ENCODE measurements at places on chromosomes 1 and 21.

- DNase-seq = no peak
These were observed 28.5 kb upstream of the TENT5C start for GRCh38 chr1:117577191-117577885.

GRCh38 chr1:32623775-32624174 lies 26.6 kb downstream of the ZBTB8OS start:
- DNase-seq = peak; percentile 14

GRCh38 chr1:164480285-164480907 lies 78.6 kb upstream of the PBX1 start:
- no peak for DNase-seq

DNA sequence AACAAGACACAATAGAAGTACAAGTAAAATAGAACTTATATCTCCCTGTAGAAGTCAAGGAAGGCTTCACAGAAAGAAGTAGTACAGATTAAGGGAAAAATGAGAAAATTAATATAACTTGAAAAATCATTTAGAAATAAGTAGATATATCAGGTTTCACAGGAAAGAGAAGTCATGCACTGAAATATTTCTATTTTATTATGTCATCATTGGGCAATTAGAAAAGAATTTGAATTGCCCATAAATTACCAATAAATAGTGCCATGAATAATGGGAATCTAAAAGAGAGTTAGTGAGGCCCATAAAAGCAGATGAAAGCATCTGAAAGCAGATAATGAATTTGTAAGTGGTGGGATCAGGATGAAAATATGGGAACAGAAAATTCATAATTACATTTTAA lies 1597.8 kb downstream of the PLA2G4A start:
- DNase-seq = no peak

GRCh38 chr21:31505975-31506374 lies 153.5 kb upstream of the SOD1 start:
- DNase-seq = no peak

GRCh38 chr1:221908573-221908972 lies 166.7 kb upstream of the DUSP10 start:
- no peak for DNase-seq

DNA sequence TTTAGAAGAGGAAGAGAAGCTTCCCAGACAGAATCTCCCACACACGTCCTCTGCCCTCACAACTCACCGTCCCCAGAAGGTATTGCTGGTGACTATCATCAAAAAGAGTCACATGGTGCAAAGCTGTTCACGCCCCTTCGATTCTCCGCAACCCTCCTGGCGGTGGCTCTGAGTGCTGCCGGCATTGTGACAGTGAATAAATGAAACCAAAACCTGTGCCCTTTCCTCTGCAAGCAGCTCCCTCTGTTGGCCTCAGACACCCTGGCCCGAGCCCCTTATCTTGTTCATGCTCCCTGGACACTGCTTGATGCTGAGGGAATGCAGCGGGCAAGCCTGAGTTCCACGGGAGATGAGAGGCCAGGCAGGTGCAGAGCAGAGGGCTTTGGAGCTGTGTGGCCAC lies 510.3 kb downstream of the NPHP4 start:
- peak; percentile 23 for DNase-seq

DNA sequence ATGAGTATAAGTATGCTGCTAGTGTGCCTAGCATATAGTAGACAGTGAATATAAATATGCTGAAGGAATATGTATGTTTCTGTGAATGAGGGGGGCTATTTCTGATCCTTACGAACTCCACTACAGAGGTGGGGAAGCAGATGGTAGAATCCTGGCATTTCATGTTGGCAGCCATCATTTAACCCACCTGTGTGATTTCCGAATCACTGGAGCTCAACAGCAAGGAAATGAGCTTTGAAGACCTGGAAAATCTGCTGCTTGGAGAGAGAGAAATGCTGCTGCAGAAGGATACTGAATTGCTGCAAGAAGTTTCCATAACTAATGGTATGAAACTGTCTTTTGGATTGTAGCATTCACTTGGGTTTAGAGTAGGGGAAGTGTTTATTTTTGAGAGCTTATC lies 83.5 kb downstream of the RABGAP1L start:
- DNase-seq = no peak

DNA sequence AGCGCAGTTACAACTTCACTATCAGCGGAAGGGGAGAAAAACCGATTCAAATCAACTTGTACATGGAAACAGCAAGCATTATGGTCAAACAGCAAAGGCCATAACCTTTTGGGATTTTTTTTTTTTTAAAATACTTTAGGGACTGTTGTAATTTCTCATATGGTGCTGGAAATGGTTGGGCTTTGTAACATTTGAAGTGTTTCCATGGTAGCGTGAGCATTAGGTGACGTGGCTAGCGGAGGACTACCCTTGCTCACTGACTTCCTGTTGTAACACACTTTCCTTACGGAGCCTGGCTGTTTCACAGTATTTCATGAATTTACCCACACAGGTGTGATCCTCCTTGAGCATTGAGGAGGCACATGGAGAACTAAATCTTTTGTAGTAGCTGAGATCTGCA lies 269.5 kb downstream of the TM2D1 start:
- DNase-seq = no peak

DNA sequence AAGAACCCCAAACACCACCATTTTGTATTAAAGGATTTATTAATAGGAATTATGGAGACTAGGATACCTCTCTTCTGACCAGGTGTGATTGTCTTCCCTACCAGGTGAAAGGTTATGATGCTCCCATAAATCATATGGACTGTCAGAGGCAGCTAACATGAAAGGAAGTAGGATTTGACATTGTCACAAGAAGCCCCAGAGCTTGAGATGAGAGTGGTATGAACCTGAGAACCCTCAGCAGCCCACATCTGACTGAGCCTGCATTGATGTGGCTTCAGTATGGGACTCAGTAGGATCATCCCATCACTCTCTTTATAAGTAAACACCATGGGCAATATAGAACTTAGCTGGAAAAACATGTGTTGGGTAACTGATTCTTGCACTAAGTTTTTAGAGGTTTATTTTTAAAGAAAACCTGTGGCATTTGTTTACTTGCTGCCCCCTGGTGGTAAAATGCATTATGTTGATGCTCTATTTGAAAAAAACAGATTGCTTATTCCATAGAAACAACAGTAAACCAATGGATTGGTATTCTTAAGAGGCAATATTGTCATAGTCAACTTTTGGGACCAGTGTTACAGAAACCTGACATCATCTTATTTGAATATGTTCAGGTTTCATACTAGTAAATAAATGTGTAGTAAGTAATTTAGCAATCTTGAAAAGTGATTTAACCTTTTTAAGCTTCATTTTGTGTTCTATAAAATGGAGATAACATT lies 16.6 kb upstream of the CACYBP start:
- DNase-seq = no peak

DNA sequence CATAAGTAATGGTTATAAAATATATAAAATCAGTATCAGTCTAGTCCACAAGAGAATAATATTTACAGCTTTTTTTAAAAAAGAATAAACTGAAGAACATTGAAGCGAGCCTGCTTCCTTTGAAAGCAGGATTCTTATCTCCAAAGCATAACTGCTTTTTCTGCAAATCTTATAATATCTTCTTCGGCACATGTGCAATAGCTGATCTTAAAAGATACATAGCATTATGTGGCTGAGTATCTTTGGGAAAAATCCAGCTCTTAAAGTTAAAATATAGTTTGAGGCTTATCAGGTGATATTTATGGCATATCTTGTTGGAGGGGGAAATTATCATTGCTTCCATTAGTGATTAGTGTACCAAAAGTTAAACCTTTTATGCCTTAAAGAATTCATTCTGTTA lies 523.9 kb upstream of the ADGRL4 start:
- DNase-seq = no peak

DNA sequence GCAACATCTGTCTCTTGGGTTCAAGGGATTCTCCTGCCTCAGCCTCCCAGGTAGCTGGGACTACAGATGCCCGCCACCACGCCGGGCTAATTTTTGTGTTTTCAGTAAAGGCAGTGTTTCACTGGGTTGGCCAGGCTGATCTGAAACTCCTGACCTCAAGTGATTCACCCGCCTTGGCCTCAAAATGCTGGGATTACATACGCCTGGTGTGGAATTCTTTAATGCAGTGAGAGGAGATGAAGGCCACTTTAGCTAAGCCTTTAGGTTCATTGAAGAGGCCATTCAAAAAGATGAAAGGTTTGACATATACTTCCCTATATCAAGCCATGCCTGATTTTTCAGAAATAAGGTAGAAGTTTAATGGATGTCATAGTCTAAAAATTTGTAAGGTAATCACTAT lies 162.7 kb downstream of the ST6GALNAC3 start:
- no peak for DNase-seq

GRCh38 chr1:58926152-58926551 lies 142.3 kb upstream of the JUN start:
- no peak for DNase-seq

DNA sequence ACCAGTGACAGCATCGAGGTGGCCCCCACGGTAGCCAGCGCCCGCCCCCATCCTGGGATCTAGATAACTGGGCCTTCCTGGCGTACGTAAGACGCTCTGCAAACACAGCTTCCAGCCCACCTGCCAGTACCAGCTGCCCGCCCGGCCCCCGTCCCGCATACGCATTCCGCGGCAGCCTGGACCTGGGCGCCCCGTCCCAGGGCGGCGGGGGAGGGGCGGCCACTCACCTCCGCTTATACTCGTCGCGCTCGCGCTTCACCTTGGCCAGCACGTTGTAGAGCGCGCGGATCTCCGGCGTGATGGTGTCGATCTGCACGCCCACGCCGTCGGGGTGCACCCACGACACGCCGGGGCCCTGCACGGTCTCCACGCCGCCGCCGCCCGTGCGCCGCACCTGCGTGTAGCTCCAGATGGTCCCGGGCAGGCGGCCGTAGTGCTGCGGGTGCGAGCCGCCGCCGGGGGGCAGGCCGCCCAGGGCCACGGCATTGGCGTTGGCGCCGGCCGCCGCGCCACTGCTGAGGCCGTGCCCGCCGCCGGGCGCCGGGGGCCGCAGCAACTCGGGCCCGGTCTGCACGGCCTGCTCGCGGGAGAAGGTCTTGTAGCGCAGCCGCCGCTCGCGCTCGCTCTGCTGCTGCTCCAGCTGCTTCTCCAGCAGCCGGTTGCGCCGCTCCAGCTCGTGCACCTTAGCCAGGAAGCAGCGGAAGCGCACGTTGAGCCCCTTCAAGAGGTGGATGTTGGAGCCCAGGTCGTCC lies 859 bp downstream of the IFFO2 start:
- peak; percentile 51 for DNase-seq

GRCh38 chr21:32281531-32281930 lies 2.7 kb upstream of the MIS18A start:
- DNase-seq = no peak

DNA sequence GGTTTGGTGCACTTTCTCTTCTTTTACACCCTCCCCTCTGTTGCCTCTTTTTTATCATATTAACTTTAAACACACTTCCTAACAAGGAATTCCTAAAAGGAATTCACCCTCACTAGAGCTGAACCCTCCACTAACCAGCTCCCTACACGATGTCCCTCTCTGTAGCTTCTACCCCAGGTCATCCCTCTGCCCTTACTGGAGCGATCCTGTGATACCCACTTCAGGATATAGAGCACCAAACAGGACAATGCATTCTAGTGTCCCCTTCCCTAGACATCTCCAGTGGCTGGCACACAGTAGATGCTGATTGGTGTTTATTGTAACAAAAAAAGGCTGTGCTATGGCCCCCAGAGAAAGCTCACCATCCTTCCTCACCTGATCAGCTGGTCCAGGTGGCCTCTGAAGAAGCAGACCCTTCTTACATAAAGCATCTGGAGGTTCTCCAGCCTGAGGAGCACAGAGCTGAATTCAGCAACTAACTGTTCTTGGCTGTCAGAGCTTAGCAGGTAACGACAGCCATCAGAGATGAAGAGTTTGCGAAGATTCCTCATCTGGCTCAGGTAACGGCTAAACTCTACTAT lies 1.4 kb downstream of the PRAMEF18 start:
- no peak for DNase-seq

- no peak for DNase-seq
These were observed 73.2 kb downstream of the MAN1C1 start for GRCh38 chr1:25689686-25690381.

DNA sequence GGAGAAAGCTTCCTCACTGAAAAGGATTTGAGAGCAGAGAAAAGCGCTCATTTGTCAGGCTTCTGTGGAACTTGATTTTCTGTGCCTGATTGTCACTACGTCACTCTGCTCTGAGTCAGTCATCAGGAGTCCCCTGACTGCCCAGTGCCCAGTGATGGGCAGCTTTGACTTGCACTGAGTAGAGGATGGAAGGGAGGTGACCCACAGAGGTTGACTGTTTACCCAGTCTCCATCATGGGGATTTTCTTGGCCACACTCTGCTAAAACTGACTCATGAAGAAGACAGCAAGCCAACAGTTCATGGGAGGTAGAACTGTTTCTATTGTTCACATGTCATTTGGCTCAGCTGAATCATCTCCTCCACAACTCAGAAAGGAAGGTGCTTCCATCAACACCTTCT lies 82.1 kb upstream of the DUSP10 start:
- no peak for DNase-seq

DNA sequence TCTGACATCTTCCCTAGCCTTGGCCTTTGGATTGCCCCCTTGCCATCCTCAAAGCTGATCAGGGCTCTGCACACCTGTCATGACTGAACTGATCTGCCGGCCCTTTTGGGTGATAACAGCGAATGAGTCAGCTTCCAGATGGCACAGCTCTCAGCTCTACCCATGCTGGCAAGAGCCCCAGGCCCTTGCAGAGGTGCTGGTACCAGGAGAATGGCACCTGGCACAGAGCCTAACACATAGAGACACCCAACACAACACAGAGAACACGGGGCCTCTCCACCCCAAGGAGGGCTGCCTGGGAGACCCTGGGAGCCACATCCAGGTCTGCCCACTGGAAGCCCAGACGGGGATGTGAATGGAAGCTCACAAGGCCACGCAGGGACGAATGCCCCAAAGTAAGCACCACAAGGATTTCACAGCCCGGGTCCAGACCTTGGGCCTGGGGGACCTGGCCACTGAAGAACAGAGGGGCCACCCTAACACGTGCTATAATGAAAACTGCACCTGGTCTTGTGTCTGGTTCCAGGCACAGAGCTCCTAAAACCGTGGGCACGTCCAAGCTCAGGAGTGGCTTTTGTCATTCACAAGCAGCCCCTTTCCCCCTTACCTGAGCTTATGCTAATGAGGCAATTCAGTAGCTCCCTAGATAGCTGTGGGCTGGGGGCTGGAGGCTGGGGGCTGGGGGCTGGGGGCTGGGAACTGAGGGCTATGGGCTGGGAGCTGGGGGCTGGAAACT lies 160.5 kb downstream of the NPHP4 start:
- no peak for DNase-seq

DNA sequence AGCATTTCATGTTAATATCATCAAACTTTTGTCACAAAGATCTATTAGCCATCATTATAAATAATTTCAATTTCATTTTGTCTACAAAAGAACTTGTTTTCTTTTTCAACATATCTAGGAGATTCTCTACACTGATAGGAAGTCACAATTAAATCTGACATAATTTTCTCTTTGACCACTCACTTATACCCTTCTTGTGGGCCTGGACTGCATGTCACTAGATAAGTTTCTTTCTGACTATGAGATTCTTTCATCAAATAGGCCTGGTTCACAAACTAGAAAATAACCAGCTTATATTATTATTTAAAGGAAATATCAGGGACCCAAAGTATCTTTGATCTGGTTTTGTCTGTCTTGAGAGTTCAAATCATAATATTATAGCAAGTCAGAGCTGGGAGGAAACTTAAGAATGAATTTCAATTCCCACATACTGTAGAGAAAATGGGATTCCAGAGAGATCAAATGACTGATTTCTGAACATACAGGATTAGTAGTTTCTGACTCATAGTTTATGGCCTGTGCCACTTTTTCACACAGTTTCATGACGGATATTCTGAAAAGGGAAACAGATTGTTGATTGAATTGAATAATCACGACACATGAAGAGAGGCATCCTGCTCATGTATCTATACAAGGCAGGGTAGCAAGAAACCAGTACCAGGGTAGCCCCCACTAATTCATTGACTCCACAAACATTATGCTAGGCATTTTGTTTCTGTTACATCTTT lies 355.8 kb downstream of the GPATCH2 start:
- no peak for DNase-seq
